Cerebellar nuclear complex (tissue), 1 donor: ENCODE measurements at places on chromosomes 12 and 14.

GRCh38 chr12:19430988-19431387 lies 8.3 kb upstream of the AEBP2 start:
- no peak for DNase-seq

DNA sequence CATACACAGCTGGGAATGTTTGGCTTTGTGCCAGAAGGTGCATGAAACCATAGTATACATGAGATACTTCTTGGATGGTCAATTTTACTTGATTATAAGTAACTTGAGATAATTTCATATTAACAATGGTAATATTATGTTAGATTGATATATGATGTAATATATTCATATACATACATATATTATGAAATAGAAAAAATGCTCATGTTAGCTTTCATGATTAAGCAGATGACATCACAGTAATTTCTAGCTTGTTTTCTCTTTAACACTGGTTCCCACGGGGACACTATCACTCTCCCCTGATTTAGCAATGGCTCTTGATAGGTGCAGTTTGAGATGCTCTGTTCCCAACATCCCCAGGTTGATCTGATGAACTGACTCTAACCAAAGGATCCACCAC lies 35.4 kb upstream of the NTF3 start:
- DNase-seq, result no peak

GRCh38 chr14:47966076-47966810 lies 290.8 kb upstream of the MDGA2 start:
- no peak for DNase-seq

DNA sequence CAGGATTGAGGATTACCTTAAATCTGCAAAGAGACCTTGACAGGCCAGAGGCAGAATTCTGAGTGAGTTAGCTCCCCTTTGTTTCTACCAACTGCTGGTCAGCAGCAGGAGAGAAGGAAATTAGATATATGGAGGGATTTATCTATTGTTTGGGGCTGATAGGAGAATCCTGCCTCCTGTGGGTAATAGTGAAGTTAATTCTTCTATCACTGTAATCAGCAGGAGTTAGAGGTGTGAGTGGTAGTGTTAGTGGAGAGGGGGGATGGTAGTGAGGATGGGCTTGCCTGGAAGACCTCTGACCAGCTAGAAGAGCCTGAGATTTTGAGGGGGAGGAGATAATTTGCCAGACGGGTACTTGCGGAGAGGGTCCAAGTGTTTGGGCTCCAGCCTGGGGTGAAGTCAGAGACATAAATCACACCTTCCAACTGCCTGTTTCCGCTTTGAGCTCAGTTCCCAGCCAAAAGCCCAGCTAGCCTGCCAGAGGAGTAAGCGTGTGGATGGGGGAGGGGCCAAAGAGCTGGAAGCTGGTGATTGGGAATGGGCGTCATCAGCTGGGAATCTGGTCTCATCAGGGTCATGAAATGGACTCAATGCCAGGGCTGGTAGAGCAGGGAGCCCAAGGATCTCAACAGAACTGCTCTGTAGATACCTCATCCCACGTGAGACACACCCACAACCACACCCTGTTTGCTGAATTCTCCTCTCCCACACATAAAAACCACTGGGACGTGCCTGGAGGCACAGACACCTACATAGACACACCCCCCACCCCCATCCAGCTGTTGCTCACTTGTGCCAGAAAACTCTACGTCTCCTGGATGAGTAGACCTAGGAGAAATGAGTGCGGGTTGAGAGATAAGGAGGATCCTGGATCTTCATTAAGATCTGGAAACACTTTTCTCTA lies 13.1 kb upstream of the ITGA5 start:
- DNase-seq, result no peak

DNA sequence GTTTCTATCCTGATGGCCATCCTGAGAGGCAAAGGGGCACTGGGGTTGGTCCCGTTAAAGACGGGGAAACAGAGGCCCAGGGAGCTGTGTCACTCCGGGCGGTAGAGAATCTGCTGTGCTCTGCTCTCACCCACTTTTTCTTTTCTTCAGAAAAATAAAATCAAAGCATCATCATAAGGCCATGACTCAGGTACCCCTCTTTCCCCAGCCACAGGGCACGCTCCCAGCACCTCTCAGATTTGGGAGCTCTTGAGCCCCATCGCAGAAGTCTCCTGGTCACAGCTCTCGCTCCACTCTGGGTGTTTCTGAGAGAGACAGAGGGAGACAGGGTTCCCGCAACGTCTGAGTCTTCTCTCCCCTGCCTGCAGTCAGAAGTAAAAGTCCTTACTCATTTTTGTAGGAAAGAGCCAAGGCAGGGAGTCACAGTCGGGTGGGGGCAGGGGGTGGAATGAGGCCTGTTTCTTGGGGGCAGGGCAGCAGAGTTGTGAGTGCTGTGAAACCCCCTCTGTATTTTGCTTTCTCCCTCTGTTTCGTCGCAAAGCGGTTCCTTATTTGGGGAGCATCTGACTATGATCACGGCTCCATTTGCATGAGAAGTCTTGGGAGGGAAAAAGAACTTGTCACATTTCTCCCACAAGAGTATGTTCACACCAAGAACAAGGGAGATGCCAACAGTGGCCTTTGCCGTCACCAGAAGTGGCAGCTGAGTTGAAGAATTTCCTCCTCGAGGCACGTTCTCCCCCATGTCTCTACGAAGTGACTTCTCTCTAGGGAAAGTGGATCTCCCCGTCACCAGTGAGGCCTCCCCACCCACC lies 139.0 kb downstream of the BCL11B start:
- DNase-seq, result no peak

- DNase-seq, result no peak
These were observed 37.7 kb downstream of the SYNE2 start for GRCh38 chr14:63890553-63890952.

DNA sequence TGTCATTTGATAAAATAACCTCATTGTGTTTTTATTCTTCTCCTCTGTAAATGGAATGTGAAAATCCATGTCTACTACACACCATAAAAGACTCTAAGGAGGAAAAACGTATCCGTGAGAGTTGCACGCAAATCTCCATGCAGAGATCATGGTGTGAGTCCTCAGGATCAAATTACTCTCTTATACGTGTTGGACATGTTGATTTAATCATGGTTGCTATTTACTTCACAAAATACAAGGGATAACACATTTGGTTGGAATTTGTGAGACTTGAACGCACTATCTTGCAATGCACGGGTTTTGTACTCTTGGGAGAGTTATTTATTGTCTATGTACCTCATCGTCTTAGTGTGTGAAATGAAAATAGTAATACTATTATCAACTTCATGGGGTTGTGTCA lies 128.0 kb upstream of the RASSF8 start:
- no peak for DNase-seq

GRCh38 chr12:80684077-80684495 lies 23.3 kb upstream of the MYF6 start:
- no peak for DNase-seq

DNA sequence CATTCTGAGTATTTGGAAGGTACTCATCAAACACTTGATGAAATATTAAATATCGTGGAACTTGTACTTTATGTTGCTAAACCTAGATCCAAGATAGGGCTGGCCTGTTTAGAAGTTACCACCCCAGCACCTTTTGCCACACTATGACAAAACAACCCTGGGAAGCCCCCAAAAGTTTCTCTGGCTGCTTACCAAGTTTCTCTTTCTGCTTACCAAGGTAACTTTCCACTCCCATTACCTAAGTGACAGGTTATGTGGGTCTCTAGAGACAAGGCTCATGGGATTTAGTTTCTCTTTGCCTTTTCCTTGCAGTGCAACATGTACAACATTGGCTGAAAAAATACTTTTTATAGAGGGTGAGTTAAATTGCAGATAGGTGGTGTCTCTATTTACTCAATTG lies 28.9 kb upstream of the PPM1A start:
- no peak for DNase-seq

DNA sequence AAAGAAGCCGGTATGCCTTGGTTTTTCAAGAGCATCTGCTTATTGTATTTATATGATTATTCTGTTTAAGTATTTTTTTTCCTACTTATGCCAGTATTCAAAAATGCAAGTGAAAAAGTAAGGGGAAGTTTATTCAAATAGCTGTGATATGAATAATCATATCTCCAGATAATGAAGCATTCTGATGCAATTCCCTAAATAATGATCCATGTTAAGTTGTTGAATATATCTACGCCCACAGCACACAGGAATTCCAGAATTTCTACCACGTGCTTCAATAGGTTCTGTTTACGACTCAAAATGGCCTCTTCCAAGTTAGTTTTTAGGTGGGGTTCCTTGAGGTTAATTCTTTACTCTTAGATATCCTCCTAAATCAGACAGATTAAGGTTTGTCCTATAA lies 208.3 kb downstream of the NAV3 start:
- DNase-seq, result no peak

DNA sequence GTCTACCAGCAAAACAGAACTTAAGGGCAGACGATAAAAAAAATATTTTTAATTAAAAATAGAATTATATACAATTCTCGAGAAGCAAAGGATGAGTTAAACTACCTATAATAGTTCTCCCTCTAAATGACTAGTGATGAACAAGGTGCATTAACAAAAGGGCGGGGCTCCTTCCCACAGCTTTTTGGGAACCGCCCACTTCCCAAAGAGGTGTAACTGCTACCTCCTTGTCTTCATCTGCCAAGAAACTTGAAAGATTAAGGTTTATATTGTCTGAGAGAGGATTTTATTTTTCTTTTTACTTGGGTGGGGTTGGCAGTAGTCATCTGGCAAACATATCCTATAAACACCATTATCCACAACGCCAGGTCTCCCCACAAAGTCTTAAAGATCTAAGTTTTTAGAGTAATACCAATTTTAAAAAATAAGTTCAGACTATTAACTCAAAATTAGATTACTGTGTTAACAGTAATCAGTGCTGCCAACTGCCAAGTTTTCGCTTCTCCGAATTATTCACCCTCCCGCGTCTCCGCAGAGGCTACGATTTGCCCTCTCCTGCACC lies 938 bp downstream of the RALGAPA1 start:
- DNase-seq, result no peak

GRCh38 chr14:22842211-22843122 lies 6.1 kb downstream of the MMP14 start:
- DNase-seq, result no peak

DNA sequence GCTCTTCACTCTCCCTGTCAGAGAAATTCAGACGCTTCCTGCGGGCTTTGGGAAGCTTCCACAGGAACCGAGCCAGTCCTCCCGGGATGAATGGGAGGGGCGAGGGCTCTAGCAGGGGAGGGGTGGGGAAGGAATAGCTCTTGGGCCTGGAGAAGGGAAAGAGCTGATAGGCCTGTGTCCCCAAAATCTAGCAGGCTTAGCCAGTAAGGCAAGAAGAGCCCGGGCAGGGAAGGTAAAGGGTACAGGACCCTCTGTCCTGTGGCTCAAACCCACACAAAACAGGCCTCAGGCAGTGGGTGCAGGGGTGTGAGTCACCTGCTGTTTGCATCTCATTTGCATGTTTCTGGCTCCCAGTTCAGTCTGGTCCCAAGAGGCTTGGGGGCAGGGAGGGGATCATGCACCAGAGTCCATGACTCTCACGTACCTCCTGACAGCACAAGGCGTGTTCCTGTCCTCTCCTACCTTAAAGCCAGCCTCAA lies 8.7 kb upstream of the SMUG1 start:
- DNase-seq, result no peak

GRCh38 chr14:61569812-61570548 lies 125.3 kb upstream of the HIF1A start:
- DNase-seq, result no peak

- DNase-seq, result no peak
These were observed 13.8 kb upstream of the DDX47 start for GRCh38 chr12:12799163-12799920.

GRCh38 chr14:49857427-49858003 lies 4.9 kb upstream of the NEMF start:
- no peak for DNase-seq

- DNase-seq, result no peak
These were observed 655 bp downstream of the PLD4 start for GRCh38 chr14:104925214-104925854.

- DNase-seq, result no peak
These were observed 255.0 kb upstream of the NPAS3 start for GRCh38 chr14:32683679-32684078.

DNA sequence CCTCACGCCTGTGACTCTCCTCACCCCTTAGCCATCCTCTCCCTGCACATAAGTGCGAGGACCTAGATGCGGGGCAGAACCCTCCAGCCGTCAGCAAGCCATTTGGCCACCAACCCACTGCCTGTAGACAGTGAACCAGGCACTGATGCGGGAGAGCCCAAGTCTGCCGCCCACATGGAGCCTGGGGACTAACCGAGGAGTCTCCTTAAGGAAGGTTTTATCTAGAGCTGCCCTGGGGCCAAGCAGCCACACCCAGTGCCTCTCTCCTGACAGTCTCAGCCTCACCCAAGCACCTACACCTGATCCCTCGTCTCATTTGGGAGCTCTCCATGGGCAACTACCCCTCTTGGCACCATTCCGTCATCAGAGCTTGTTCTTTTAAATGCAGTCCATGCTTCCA lies 72.7 kb downstream of the CHGA start:
- no peak for DNase-seq

GRCh38 chr12:132672116-132672515 lies 15.0 kb downstream of the POLE start:
- DNase-seq, result no peak

- DNase-seq, result no peak
These were observed 36.3 kb downstream of the PRKAB1 start for GRCh38 chr12:119704065-119704747.

- DNase-seq, result no peak
These were observed 58.9 kb upstream of the PLEKHG3 start for GRCh38 chr14:64645220-64645892.

DNA sequence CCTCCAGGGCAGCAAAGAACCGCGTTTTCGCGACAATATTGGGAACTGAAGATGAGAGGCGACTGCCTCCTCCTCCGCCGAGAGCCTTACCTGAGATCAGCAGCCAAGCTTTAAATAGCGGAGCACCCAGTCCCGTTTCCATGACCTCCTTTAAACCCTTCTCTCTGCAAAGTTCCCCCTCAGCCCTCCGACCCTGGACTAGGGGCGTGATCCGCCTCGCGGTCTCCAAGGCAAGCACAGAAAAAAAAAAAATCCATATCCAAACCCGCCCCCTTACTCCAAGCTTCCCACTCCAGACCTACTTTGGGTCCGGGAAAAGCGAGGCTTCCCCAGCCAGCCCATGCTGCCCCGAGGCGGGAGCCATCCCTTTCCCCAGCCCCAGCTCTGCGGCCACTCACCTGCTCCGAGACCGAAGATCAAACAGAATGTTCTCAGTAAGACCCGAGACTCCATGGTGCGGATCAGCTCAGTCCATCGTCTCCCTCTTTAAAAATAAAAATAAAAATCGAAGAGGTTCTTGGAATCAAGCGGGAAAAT lies 630 bp downstream of the NELL2 start:
- peak; percentile 29 for DNase-seq

DNA sequence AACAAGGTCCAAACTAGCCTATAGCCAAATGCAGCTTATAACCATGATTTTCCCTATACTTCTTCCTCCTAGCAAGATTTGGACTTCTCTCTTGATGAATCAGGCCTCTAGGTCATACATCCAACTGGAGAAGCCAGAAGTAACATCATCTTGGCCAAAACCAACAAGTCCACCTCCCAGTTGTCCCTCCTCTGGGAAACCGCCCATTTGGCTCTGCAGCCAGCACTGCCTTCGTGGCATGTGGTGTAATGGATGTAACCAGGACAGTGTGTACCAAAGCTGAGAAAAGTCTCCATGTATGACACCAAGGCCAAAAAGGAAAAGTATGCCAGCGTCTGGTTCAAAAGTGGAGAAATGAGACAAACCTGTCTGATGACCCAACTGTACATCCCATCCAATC lies 59.3 kb upstream of the VASH1 start:
- DNase-seq, result no peak
